ENCODE measurements at places on chromosomes 12 and 14.

- no peak for DNase-seq
Observed at GRCh38 chr12:75571204-75571603, 59.8 kb upstream of the KRR1 start.

DNA sequence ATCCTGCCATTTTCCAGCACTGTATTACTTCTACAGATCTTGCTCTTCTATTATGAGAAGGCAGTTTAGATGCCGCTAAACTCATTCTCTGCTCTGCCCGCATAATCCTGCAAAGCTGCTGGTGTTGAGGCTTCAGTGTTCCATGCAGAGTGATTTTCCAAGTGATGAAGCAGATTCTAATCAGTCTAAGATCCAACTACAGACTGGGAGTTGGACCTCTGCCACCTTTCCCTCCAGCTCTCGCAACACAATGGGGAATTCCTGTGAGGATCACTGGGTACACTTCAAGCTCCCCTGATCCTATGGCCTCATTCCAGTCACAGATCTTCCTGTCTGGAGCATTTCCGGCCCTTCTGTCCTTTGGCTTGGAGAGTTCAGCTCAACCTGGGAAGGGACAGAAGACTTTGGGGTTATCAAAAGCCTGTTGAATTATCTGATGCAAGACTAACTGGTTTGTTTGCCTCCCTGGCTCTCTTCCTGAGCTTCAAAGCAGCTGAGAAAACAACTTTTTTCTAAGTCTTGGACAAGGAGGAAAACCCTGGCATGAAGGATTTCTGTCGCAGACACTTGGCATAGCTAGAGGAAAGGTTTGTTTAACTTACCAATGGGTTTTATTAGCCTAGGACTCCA lies 333.9 kb downstream of the ZFP36L1 start:
- no peak for DNase-seq

DNA sequence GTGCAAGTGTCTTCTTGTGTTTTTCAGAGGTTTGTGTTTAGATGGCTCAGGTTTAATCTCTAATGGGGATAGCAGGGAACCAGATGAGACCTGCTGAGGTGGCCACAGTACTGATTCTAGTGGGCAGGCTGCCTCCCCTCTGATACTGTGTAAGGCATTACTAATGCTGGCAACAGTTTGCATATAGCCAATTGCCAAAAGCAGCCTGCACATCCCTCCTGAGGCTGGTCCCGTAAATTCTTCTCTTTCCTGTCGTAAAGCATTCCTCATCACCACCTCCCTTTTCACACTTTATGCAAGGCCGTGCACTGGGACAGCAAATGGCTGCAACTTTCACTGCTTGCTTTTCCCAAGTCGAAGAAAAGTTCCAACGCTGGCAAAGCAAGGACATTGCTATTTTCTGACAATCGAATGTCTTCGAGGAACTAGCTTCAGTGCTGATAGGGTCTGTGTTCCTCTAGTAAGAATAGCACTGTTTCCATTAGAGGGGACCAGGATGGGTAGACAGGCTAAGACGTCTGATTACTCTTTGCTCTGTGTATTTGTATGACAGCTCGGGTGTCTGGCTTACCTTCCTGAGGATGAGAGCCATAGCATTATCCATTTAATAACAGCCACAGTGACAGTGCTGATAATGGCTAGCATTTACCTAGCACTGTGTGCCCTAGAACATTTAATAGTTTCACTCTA lies 178.2 kb upstream of the HIF1A start:
- no peak for DNase-seq

DNA sequence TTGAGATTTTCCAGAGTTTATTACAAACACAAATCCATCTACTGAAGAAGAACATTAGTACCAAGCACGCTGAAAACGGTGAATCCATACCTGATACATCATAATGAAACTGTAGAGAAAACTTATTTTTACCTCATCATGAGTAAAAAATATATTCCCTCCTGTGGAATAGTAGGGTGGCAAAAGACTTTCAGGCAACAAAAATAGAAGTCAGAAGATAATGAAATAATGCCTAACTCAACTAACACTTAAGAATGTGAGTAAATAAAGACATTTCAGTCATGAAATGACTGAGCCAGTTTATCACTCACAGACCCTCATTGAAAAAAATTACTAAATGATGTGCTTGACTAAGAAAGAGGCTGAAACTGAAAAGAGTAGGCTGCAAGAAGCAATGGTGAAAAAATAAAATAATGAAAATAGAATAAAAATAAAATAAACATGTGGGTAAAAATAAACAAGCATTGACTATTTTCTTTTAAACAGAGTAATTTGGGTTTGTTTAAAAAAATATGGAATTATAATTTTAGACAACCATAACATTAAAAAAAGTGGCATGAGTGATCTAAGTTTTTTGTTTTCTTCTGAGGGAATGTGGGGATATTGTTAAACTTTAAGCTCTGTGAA lies 148.6 kb downstream of the ASCL1 start:
- no peak for DNase-seq

DNA sequence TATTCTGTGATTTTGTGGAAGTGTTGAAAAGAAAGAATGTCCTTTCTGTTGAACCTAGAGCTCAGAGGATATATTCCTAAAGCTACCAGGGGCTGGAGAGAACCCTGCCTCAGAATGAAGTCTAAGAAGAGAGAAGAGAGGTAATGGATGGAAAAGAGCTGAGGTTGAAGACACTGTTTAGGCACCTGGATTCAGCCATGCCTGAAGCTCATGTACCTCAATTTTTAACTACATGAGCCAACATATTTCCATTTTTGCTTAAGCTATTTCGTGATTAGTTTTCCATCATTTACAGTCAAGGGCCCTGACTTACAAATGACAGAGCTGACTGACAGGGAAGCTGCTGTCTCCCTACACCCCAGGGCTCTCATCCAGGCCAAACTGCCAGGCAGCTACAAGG lies 10.7 kb downstream of the CAMKK2 start:
- no peak for DNase-seq

- DNase-seq, result no peak
Observed at GRCh38 chr12:68190301-68190700, 30.8 kb upstream of the IFNG start.

GRCh38 chr12:110050927-110051326 lies 2.6 kb upstream of the C12orf76 start:
- no peak for DNase-seq

DNA sequence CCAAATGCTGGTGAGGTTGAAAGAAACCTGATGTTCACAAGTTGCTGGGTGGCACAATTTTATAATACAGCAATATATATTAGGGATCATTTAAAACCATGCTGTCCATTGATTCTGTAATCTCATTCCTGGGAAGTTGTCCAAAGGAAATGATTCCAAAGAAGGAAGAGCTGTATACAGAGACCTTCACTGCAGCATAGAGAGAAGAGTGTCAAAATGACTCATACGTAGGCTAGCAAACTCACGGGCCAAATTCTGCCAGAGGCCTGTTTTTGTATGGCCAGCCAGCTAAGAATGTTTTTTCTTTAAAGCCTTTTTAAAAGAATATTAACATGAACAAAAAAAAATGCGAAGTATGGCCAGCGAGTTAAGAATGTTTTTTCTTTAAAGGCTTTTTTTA lies 69.2 kb upstream of the MED13L start:
- DNase-seq, result no peak

- no peak for DNase-seq
Observed at GRCh38 chr14:89121968-89122620, 294.9 kb downstream of the FOXN3 start.

- DNase-seq, result no peak
Observed at GRCh38 chr12:116861320-116861719, 19.9 kb downstream of the HRK start.

DNA sequence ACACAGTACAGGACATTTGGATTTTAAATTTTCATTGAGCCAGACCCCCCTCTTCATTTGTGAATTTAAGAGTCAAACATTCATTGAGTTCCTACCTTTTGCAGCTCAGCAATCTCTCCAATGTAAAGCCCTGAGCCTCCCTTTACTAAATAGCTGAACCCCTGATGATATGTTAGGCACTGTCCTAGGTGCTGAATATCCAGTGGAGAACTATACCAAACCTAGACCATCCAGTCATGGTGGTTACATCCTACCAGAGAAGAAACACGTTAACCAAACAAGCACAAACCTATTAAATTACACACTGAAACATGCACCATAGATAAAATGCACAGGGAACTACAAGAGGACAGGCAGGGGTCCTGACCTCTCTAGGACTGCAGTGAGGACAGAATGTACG lies 1585.3 kb upstream of the TMEM132C start:
- no peak for DNase-seq

- no peak for DNase-seq
Observed at GRCh38 chr14:38527502-38527878, 271.6 kb upstream of the CLEC14A start.

GRCh38 chr12:23906329-23906728 lies 43.1 kb downstream of the SOX5 start:
- no peak for DNase-seq

DNA sequence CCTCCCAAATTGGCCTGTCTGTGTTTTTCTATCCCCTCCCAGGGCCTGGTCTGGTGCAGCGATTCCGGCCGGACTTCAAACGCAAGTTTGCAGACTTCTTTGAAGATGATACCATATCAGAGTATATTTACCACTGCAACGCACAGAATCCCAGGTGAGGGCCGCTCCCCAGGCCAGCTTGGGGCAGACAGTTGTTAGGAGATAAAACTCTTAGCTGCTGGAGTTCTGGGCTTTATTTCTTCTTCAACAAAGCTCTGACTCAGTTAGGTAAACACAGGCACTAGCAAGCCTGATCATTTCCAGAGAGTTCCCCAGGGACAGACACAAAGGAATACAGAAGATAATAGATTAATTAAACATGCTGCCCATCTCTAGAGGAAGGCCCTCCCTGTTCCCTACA lies 8.3 kb downstream of the ABHD4 start:
- no peak for DNase-seq

GRCh38 chr12:28024231-28024995 lies 51.9 kb upstream of the PTHLH start:
- no peak for DNase-seq

DNA sequence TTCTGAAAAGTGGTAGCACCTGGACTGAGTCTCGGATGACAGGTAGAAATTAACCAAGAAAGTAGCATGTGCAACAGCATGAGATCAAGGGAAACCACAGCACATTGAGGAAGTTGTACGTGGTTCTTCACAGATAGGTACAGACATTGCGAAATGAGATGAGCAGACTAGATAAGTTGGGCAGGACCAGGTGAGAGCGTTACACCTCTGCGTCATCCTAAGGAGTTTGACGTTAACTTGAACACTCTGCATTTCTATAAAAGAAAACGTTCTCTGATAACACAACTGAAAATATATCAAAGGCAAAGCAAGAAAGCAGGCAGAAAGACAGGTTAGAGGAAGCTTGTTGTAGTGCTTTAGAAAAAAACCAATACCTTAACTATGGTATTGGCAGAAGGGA lies 98.5 kb upstream of the RASSF8 start:
- no peak for DNase-seq

- no peak for DNase-seq
Observed at GRCh38 chr14:65824978-65825299, 412.4 kb downstream of the FUT8 start.

DNA sequence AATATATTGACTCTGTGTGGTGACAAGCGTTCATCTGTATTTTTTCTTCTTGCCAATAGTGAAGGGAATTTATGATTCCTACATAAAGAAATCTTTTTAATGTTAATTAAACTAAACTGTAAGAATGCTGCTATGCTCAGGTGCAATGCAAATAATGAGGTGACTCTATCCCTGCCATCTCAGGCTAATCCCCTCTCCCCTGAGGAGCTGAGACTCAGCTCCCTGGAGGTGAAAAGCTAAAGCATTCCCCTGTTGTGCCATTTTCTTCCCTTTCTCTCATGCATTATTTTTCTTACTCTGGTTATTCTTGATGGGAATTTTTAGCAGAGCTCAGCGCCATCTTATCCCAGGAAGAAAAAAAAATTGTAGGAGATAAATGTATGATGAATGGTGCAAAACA lies 113.9 kb upstream of the FGD4 start:
- no peak for DNase-seq

- DNase-seq, result no peak
Observed at GRCh38 chr12:107670999-107671643, 14.5 kb upstream of the PWP1 start.
